Sciatic nerve (tissue), 2 donors: ENCODE measurements at places on chromosomes 6 and 20.

DNA sequence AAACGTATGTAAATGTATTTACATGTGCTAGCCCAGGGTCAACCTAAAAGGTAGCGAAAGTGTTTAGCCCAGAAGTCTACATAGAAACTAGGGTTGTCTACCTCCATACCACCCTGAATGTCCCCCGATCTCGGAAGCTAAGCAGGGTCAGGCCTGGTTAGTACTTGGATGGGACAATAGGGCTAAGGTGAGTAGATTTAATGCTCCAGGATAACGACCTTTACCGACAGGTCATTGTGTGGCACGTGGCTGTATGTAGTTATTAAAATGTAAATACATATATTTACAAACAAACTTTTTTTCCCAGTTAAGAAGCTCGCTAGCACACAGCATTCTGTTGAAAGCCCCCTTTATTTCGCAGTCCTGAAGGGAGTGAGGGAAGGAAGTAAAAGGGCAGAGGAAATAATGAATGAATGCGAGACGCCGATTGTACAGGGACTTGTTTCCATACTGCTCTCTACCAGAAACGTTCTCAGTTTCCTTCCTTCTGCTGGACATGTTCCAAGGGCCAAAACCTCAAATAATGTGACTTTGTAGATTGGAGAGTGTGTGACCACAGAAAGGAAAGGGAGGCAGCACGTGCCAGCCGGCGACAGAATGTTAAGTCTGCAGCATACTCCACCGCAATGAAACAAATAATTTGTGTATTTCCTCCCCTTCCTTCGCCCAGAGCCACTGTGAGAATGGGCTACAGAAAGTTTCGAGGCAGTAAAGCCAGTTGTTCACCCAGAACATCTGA, 612 bp downstream of the ADAT2 start:
- DNase-seq, result no peak

DNA sequence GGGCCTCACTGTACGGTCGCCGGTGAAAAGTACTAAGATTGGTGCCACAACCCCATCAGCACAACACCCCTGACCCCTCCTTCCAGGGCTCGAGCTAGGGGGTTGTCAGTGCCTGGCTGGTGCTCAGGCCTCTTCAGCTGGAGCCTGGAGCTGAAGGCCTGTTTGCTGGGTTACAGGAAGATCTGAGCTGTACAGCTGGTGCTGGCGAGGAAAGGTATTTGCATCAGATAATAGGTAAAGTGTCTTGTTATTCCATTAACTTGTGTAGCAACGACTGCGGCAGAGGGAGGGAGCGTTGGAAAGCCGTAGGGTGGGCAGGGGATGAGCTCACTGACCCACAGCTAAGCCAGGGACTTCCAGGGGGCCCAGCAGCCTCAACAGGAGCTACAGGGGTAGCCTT, 15.8 kb upstream of the SIRPA start:
- DNase-seq, result no peak

GRCh38 chr6:88813045-88813444, 150.4 kb downstream of the RNGTT start:
- DNase-seq, result no peak

GRCh38 chr6:112372226-112372806, 25.2 kb downstream of the RFPL4B start:
- DNase-seq, result no peak

- DNase-seq, result no peak
These were observed 98.3 kb downstream of the AIG1 start for GRCh38 chr6:143159001-143159400.

DNA sequence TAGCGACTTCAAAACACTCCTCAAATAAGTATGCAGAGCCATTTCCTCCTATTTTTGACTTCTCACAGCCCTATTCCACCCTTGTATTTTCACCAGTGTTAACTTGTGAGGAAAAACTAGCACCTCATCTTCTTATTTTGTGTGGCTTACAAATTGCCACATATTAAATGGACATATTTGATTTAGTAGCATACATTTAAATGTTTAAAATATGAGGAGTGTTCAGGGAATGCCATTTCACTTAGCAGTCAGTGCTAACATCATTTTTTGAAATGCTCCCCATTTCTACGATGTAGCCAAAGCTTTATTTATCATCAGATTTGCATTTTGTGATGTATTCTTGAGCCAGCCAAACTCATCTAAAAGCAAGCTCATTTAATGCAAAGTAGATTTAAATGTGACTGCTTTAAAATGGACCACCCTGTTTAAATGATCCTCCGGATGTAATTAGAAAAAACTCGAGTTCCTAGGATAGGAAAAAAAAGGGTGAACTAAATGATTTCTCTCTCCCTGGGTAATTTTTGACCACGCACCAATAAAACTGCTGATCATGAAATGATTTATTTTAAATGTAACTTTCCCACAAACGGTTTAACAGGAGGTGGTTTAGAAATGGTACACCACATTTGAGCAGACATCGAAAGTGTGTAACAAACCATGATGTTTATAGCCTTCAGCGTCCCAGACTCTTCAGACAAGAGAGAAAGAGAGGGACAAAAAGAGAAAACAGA, 172.6 kb downstream of the CD83 start:
- no peak for DNase-seq

DNA sequence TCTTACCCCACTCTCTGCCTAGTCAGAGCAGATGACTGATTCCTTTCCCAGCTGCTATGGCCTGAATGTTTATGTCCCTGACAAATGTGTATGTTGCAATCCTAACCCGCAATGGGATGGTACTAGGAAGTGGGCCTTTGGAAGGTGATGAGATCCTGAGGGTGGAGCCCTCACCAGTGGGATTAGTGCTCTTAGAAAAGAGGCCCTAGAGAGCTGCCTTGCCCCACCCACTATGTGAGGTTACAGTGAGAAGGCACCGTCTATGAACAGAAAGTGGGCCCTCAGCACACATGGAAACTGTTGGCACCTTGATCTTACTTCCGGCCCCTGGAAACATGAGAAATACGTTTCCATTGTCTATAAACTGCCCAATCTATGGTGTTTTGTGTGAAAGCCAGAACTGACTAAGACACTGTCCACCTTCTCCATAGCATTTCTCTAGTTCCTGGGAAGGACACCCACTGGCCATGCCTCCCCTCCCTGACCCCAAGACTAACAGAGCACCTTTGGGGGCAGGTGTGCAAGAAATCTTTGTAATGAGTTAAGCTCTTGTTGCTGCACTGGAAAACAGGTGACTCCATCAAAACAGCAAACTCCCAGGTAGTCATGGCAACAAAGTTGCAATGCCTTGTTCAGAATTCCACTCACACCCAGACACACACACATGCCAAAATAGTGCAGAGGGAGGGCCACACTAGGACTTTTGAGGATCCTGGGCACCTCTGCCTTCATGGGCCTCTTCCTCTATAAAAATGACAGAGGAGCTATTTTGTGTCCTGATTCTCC, 16.2 kb downstream of the GABRR2 start:
- no peak for DNase-seq

GRCh38 chr20:768426-768978, at the start of gene SLC52A3:
TSS of gene SLC52A3 (minus strand) at chr20:768500. CDS start at chr20:765774, 2,726 bp downstream.
- no peak for DNase-seq

- DNase-seq, result no peak
These were observed 777.9 kb downstream of the TENT5A start for GRCh38 chr6:80974579-80974978.

- no peak for DNase-seq
These were observed 21.1 kb upstream of the SERPINB1 start for GRCh38 chr6:2862712-2863181.

GRCh38 chr6:25085756-25086155, 150.0 kb upstream of the RIPOR2 start:
- no peak for DNase-seq

GRCh38 chr6:15464211-15464725, 198.6 kb downstream of the DTNBP1 start:
- DNase-seq, result no peak

GRCh38 chr6:134657751-134658527, 292.0 kb downstream of the ALDH8A1 start:
- DNase-seq, result no peak

DNA sequence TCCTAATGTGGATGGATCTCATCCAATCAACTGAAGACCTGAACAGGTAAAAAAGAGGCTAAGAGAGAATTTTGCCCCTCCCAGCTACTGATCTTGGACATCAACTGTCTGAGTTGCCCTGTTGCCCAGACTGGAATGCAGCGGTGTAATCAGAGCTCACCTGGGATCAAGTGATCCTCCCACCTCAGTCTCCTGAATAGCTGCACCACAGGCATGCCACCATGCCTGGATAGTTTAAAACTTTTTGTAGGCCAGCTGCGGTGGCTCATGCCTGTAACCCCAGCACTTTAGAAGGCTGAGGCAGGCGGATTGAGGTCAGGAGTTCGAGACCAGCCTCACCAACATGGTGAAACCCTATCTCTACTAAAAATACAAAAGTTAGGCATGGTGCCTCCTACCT, 34.9 kb upstream of the GCNT2 start:
- DNase-seq, result no peak

DNA sequence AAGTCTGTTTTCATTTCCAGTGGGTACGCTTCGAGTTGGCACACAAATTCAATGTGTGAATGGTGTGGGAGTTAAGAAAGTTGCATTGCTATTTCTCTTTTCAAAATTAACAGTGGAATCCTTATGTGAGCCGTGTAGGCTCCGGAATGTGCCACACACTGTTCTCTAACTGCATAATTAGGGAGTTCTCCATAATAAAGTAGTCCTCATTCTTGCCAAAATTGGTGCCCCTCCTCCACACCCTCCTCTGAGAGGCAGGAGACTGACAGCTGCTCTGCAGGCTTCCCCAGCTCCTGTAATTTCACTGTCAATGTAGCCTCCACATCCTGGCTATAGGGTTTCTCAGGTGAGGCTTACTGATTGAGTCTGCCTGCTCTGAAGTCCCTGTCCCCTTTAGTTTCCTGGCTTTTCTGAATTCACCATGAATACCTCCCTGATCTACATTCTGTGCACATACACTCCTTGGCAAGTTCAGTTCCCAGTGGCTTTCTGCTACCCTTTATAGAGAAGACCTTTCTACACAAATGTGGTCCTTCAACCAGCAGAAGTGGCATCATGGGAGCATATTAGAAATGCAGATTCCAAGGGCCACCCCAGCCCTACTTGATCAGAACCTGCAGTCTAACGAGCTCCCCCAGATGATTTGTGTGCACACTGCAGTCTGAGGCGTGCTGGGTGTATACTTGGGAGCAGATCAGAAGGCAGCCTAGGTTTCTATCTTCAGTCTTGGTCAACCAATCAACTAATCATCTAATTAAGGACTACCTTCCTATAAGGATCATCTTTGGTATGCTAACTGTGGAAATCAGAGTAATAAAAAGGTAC, 19.9 kb upstream of the CCN6 start:
- no peak for DNase-seq

DNA sequence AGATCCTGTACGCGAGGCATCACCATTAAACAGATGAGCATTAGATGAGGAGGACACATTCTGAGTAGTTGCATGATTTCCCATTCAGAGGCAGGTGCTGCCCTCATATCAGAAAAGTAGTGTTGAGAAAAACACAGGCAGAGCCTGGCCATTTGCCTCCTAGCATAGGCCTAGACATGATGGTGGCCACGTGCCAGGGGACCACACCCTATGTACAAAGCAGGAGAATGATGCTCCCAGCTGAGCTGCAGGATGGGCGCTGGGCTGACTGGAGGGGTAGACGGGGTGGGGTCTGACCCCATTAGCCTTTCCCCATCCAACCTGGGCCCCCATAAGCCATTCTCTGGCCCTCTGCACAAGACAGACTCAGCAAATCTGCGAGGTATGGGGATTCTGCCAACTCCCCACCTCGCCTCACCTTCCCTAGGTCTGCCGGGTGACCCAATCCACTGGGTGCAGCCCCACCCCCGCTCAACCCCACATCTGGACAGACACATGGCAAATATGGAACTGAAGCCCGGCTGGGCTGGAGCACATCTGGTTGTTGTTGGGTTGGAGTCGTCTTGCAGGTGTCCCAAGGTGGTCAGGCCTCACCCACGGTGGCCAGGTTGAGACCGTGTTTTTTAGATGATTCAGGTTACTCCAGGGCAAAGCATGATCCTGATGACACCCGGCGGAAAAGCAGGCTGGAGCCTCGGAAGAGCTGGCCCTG, 13.9 kb downstream of the PI16 start:
- DNase-seq, result no peak

GRCh38 chr6:104940238-104940892, 16.5 kb upstream of the LIN28B start:
- no peak for DNase-seq

GRCh38 chr6:95856876-95857364, 158.9 kb upstream of the FUT9 start:
- DNase-seq, result no peak

DNA sequence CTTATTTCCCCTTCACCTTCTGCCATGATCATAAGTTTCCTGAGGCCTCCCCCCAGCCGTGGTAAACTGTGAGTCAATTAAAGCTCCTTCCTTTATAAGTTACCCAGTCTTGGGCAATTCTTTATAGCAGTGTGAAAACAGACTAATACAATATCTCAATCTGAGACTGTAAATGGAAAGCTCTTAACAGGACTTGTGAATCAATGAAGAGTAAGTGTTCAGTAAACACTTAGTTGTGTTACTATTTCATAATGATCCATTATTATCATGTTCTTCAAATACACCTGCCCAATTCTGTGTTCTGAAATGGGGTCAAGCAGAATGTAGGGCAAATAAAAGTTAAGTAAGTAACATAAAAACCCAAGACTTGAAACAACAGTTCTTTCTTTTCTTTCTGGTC, 266.2 kb downstream of the TENT5A start:
- no peak for DNase-seq

- no peak for DNase-seq
These were observed 149.9 kb downstream of the RPS12 start for GRCh38 chr6:132964101-132964867.

GRCh38 chr6:8075704-8076103, 11.5 kb upstream of the BLOC1S5 start:
- DNase-seq, result no peak

DNA sequence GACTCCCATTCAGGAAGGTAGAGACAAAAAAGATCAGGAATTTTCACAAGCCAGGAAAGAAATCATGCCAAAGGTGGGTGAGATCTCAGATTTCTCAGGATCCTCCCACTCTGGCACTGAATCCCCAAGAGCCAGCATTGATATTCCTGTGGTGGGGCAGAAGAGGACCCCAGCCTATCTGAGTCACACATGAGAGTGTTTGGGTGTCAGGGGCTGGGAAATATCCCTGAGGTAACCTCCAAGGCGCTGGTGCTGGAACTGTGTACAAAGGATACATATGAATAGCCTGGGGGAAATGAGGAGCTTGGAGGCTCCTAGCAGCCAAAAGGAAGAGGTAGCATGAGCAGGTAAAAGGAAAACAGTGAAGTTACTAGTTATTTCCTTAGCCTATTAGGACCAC, 369.4 kb downstream of the BTBD9 start:
- DNase-seq, result no peak

DNA sequence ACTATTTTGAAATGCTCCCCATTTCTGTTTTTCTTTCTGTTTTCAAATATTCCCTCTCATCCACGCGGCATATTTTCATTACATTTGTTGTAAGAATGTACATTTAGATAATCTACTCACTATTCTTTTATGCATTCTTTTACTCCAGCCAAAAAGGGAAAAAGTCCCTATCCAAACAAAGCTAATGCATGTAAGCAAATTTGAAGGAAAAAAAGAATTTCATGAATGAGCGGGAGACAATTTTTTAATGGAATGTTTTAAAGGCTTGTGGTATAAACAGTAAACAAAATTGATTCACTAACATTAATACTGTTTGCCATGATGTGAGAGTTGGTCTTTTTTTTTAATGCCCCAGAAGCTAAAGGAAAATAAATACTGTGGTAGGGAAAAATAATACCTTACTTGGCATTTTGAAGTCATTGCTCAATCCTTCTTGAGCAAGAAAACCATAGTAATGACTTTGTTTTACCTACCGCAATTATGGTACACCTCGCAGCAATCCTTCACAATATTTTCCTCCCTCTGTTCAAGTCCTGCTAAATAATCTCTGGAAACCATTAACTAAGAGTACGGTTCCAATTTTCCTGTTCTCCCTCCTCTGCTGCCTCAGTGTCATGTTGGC, 79.0 kb downstream of the BACH2 start:
- DNase-seq, result no peak
